ENCODE measurements at places on chromosomes 1 and 21.
A peak's percentile ranks its signal among the peaks of the same experiment; 100 is the strongest.

GRCh38 chr1:44677201-44677766, 2.8 kb downstream of the ARMH1 start:
- no peak for DNase-seq

DNA sequence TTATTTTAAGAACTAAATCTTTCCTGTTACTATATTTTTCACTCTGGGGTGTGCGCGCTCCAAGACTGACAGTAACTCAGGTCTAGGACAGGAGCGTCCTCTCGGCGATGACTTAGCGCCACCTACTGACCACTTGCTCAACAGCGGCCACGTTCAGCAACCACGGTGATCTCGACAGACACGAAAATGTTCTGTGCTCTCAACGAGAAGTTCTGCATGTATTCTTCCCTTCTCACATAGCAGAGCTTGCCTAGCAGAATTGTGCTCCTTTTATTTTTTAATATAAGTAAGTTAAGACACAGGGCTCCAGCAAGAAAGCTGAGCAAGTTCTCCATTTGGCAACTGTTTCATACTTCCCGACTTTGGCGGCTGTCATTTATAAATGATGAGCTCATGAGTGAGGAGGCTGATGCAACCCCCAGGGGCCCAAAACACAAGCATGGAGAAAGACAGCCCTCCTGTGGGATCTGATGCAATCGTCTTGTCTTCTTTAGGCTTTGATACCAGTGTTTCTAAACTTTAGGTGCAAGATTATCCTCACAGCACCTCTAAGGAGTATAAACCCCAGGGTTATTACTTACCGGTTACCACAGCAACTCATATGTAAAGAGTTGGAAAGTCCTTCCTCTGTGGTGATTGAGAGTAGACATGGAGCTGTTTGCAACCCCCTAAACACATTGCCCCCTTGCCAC, 92.6 kb downstream of the HHIPL2 start:
- peak; percentile 71 for DNase-seq

DNA sequence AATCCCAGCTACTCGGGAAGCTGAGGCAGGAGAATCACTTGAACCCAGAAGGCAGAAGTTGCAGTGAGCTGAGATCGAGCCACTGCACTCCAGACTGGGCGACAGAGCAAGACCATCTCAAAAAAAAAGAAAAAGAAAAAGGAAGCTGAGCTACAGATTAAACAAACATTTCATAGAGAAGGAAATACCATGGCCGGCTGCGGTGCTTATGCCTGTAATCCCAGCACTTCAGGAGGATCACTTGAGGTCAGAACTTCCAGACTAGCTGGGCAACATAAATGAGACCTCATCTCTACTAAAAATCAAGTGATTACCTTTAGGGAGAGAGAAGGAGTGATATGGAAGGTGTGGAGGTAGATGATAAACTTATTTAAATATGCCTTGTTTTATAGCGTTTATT, 14.0 kb upstream of the CFAP126 start:
- DNase-seq = no peak

- no peak for DNase-seq
Measured at GRCh38 chr1:107926436-107927080, 38.4 kb downstream of the VAV3 start.

DNA sequence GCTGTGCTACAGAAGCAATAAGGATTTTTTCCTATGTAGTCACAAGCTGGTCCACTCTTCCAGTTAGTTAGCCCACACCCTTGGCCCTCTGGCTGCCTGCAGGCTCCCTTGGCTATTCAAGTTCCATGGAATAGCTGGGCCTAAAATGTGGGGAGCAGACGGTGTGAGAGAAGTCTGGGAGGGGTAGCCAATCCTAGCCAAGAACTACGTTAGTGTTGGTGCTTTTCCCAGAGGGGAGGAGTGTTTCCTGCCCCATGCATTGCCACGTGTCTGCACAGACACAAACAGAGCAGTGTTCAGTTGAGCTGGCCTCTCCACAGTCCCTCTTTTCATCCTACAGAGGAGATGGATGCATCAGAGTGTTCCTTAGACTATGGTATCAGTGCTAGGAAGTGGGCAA, 59.0 kb upstream of the IPO9 start:
- DNase-seq = no peak

DNA sequence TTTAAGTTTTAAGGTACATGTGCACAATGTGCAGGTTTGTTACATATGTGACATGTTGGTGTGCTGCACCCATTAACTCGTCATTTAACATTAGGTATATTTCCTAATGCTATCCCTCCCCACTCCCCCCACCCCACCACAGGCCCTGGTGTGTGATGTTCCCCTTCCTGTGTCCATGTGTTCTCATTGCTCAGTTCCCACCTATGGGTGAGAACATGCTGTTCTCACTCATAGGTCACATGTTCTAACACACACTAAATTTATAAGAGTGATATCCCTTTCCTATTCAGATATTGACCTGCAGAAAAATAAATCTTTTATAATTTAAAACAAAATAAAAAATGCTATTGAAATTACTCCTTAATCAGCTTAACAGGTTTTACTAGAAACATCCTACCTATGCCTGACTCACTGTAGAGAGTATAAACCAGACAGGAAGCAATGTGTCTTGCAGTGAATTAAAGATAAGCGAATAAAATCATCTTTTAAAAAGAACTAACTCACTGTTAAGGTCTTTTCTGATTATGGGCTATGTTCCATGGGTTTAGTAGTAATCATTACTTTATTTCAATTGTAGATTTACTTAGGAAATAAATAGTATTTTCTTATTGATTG, 82.0 kb upstream of the DPH5 start:
- no peak for DNase-seq

DNA sequence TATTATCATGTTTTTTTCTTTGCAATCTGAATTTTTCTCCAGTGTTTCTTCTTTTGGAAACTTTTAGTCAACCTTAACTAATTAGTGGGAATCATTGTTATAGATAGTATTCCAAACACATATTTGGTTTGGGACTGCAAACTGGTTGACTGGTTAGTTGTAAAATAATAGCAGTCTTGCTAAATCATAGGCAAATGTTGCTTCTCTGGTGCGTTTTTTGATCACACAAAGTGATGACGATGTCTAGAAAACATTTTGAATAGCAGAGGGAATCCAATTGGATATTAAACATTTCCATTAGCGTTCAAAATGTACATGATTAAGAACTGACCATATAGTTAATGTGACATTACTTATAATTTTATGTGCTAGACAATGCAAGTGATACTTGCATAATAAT, 4.5 kb downstream of the DNAJB4 start:
- no peak for DNase-seq

DNA sequence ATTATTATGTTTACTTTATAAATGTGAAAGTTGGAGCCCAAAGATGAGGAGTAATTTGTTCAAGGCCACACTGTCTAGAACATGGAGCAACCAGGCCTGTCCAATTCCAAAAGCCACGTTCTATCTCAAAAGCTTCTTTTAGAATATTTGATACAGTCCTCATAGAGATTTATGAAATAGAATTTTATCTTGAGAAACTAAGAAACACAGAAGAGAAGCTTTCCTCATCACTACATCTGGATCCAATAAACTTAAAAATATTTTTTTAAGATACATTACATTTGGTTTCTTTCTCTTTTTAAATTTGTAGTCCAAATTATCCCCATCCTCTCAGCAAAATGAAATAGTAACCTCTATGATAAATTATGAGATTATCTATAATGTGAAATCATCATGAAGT, 58.9 kb downstream of the DDAH1 start:
- DNase-seq = no peak

GRCh38 chr1:93453911-93454310, 6.0 kb downstream of the FNBP1L start:
- no peak for DNase-seq

DNA sequence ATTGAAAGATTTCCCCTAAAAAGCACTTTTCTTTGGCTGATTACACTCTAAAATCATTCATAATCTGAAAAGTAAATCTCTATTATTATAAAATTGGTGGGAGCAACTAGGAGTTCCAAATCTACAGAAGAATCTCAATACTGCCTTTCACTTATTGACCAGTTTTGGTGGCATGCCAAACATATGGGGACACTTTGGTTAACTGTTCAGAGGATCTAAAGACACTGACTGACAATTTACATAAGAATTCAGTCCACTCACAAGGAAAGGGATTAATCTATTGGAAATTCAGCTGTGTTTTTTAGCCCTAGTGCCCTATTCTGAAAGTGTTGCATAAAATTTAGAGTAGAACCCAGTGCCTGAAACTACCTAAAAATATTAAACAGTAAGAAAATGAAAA, 113.6 kb downstream of the LRRC40 start:
- no peak for DNase-seq
